ENCODE measurements at places on chromosomes 7 and 10. TPM values are rescaled to one million over a fixed set of nuclear protein-coding genes. Genes with fewer than 3 reads are reported as not detected.

DNA sequence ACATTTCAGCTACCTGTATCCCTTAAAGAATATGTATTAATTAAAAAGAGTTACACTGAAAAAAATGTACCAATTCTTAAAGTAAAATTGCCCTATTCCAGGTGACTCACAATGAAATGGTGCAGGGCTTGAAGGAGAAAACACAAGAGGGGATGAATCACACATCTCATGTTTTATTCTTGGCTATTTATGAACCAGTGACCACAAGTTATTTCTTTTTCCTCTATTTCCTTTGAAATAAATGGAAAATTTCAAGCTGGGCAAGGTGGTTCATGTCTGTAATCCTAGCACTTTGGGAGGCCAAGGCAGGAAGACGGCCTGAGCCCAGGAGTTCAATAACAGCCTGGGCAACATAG lies 106.8 kb downstream of the UBE2H start:
- DNase-seq: no peak

- DNase-seq: no peak
Observed at GRCh38 chr10:28925121-28925663, 247.9 kb downstream of the BAMBI start.

DNA sequence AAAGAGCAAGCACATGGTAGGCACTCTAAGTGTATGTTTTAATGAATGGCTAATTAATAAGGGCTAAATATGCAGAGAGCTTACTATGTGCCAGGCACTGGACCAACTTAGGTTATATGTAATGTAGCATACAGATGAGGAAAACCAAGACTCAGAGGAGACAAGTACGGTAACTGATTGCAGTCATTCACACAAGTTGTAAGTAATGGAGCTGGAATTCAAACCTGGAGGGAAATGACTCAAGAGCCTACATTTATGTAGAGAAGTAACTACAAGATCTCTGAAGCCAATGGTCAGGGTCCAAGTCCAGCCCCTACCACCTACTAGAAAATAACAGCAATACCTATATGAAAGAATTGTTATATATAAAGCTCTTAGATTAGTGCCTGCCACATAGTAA lies 97.3 kb upstream of the KCNIP2 start:
- no peak for DNase-seq

DNA sequence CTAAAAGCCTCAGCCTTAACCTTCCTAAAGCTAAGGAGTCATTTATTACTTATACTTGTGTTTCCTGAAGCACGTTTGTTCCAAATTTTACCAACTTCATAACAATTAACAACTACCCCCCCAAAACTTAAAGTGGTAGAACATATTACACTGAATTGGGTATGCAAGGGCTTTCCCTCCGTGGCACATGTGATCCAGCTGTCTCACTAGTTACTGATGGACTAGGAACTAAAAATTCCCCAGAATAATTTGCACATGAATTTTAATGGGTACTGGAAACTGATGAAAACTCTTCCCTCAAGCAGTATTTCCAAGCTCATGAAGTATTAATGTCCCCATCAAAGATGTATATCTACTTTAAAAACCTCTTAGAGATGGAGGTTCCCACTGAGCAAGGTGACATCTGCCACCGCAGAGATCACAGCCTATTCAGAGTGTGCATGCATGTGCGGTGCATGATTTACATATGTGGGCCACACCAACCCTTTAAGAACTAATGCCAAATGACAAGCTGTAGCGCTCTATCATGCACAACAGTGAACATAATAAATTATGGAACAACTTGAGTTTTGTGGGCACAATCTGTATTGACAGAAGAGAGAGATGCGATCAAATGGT lies 139.9 kb upstream of the ADCY1 start:
- DNase-seq: no peak

DNA sequence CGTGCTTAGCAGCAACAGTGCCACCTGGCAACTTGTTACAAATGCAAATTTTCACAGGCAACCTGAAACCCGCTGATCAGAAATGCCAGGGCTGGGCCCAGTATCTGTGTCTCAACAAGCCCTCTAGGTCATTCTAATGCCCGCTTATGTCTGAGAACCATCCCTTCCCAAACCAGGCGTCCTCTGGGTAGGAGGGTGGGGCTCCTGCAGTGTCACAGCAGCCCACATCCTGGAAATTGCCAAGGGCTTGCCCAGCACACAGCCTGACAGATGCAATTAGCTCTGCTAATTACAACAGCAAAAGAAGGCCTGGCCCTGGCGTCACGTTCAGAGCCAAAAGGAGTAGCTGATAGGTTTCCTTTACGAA lies 15.9 kb downstream of the ITPRIP start:
- no peak for DNase-seq

Gene FOXI2
- polyA plus RNA-seq: 4.3 TPM

Gene PNLIPRP2
- not detected for polyA plus RNA-seq

Gene COL1A2
- polyA plus RNA-seq: 862 TPM
